ENCODE measurements at places on chromosomes 6 and 20.

DNA sequence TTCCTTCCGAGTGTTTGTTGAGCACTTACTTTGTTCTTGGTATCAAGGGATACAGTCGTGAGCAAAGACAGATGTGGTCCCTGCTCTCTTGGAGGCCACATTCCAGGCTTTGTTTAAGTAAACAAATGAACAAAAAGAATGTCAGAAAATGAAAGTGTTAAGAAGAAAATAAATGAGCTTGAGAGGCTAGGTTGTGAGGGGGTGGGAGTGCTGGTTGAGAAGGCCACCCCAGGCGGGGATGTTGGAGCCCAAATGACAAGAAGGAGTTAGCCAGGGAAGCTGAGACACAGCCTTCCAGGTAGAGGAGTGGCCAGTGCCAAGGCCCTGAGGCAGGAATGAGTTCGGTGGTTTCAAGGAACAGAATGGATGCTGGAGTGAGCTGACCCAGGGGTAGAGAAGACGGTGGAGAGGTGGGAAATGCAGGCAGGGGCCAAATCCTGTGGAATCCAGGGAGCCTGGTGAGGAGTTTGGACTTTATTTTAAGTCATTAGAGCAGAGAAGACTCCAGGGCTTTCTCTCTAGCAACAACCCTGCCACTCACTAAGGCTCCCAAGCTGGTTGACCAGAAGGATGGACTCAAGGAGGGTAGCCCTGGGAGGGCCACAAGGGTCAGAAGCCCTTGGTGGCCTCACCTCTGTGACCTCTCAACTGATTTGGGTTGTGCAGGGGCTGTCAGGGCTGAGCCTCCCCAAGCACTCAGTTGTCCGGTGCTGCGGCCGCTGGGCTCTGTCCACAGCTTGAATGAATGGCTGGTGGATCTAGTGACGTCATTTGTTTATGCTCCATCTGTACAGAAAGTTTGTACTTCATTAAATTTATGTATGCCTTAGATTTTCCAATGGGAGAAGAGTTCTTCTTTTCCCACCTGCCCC lies 66.0 kb upstream of the STX16 start:
- DNase-seq = no peak

DNA sequence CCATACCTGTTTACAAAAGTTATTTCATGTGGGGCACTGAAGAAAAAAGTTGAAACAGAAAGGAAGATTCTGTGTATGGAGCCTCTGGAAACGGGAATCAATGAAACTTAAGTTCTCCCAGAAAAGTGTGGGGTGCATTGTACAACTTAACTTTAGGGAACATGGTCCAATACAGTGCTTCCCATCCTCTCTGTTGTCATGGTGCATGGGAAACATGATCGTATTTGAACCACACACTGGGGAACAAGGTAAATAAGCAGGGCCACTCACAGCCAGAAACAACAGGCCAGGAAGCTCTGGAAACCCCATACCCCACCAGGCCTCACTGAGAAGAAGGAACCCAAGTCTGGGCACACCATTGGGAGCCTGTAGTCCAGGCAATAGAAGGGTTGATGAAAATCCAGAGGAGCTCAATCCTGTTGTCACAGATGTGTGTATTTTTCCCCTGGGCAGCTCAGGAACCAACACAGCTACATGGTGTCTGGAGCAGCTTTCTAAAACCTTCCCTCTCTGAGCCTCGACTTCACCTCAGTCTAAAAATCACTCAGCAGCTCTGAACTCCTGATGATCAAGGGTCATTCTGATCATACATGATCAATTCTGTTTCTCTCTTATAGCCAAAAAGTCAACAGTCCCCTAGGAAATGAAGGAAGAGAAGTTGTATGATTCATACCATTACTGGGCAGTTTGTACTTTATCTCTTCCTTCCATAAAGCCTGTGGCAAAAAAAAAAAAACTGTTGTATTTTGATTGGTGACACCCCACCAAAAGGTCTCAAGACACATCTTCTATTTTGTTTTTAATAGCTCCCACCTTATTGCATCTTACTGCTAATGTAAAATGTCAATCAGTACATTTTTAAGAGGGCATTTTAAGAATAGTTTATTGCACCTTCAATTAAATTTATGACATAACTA lies 198.5 kb upstream of the TAB2 start:
- DNase-seq = no peak

DNA sequence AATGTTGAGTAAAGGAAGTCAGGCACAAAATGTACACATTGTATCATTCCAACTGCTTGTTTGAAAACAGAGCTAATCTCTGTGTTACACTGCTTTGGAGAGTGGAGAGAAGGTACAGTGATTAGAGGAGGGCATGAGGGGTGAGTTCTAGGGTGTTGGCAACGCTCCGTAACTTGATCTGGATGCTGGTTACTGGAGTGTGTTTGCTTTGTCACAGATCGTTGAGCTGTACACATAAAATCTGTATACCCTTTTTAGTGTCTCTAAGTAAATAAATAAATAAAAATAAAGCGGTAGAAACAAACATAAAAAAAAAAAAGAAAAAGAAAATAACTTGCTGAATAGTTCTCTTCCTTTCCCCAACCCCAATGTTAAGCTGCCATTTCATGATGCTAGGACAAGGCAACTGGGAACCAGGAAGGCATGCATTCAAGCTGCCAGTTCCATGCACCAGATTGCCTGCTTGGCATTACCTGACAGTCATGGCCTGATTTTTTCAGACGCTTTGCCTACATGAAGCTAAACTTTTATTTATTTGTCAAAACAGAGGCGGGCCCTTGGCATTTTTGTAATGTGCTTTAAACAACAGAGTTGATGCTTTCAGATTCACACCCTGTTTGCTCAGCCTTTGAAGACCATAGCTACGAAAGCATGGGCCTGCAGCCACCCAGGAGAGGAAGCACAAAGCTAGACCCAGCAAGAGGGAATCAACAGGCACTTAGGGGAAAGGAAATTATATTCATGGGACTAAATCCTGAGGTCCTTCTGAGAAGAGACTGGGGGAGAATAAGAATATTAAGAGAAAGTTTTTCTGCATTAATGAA lies 21.2 kb downstream of the TNFRSF21 start:
- no peak for DNase-seq

GRCh38 chr20:24138196-24138857 lies 149.7 kb upstream of the GGTLC1 start:
- DNase-seq = no peak

DNA sequence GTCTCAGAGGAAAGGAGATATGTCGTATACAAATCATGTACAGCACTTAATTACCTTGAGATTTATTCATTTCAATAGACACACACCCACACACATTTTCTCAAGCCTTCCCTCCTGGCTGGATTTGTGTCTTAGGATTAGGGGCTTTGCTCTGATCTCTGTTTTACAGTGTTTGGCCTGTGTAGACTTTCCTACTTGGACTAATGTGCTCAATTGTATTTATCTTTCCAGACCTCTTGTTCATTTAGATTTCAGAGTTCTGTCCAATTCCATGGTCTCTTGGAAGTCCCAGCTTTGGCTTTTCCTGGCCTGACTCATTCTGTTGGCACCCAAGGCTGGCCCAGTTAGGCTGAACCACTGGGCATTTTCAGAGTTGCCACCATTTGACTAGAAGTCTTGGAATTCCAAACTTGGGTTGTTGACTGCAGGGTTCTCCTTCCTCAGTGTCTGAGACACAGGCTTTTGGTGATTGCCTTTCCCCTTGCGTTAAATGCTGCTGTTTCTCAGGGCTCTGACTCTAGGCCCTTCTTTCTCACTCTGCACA lies 8.9 kb upstream of the RFPL4B start:
- no peak for DNase-seq

- DNase-seq = no peak
Measured at GRCh38 chr6:72617721-72618120, 4.1 kb upstream of the KCNQ5 start.

DNA sequence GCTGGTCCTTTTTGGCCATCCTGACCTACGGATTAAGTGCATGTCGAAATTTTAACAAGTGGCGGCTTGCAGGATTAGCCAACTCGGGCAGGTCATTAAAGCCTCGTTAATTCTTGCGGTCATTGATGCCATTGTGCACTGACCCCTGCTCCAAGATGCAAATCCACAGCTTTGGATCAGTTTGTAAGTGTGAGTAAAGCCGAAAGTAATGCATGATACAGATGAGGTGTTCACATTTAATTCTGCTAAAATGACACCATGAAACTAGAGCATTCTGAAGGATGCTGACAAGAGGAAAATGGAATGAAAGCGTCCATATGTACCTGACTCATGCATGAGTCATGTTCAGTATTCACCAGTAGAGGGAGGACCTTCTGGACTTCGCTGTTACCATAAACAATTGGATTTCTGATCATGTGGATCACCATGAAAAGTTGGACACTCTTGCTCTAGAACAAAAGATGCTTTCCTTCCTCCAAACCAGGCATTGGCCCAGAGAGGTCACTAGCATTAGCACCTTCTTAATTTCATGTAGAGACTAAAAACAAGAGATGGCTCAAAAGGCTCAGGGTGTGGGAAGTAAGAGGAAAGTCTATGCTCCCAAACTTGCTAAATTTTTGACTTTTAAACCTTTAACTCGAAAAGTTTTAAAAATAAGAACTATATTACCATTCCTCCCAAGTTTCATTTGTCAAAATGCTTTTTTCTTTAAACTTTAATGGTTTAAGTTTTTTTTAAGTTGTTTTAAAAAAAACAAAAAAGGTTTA lies 48.0 kb downstream of the MUC22 start:
- no peak for DNase-seq

GRCh38 chr20:24487240-24487639 lies 17.8 kb downstream of the SYNDIG1 start:
- no peak for DNase-seq

DNA sequence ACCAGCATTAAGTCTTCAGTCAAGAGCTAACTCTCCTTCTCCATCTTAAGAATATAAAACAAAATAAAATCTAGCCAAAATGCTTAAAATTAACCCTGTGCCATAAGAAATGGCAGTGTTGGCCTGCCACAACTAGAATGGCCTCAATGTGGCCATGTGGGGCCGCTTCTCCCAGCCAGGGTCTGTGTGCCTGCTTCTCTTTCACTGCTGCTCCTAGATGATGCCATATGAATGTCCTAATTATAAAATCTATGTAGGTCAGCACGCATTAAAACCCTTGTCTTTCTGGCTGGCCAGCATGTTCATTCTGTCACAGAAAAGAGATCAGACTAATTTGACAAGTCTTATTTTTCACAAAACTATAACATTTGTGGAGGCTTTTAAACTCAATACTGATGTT lies 102.6 kb downstream of the C6orf118 start:
- DNase-seq = no peak

DNA sequence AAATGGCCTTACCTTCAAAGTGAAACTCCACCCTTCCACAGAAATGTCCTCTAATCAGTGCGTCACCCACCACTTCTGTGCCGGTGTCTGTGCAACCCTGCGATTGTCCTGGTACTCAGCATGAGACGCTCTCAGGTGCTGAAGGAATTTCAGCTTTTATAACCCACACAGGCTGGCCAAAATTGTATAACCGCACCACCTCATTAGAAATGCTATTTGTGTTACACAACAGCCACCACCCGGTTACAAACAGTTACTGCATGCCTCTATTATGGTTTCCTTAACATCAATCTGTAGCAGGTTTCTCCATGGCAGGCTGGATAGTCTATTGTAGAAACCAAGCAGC lies 51.5 kb downstream of the SLC23A2 start:
- no peak for DNase-seq

DNA sequence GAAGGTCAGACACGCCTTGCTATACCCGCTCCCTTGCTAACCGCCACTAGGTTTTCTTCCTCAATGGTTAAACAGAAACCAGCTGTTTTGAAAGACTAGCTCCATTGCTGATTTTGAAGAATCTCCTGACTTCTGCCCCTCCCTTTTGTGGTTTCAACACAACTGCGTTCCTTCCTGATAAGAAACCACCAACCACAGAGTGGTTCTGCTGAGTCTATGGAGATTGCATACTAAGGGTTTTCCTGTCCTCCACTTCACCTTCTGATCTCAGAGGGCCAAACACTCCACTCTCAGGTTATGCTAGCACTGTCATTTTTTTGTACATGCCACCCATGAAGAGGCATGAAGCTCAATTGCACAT lies 207.9 kb downstream of the MYLK4 start:
- DNase-seq = no peak

DNA sequence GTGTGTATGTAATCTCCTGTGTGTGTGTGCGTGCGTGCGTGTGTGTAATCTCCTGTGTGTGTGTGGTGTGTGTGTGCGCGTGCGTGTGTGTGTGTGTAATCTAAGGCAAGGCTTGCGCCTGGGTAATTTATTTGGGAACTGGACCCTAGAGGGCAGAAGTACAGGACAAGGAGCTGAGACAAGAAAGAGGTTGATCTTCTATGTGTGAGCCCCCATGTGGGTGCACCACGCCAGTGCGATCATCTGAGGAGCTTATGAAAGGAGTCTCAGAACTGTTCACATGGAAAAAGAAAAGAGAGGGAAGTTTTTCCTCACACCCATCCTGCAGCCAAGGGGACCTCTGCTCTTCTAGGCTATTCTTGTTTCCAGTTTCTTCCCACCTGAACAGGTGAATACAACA lies 220.1 kb upstream of the GGTLC1 start:
- DNase-seq = no peak

GRCh38 chr6:3882866-3883265 lies 33.7 kb downstream of the FAM50B start:
- no peak for DNase-seq

DNA sequence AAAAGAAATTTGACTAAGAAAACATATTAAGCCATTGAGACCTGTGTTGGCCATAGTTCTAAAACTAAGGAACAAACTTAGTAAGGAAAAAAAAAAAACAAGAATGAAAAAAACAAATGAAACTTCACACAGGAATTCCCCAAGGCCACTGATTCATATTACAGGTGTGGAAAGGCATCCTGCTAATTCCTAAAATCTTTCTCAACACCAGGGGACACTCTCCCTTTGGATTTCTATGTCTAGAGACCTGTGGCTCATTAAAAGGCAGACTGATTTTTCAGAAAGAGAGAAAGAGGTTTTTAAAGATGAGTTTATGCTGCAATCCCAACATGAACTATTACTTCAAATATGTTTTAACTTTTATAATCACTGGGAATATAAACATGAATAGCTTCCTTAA lies at the start of gene OR12D1:
Gene OR12D1 (plus strand): TSS at position 341 of the 400 bp plus-strand sequence.
- no peak for DNase-seq

- DNase-seq = no peak
Measured at GRCh38 chr6:125899726-125900182, 56.8 kb upstream of the HINT3 start.

DNA sequence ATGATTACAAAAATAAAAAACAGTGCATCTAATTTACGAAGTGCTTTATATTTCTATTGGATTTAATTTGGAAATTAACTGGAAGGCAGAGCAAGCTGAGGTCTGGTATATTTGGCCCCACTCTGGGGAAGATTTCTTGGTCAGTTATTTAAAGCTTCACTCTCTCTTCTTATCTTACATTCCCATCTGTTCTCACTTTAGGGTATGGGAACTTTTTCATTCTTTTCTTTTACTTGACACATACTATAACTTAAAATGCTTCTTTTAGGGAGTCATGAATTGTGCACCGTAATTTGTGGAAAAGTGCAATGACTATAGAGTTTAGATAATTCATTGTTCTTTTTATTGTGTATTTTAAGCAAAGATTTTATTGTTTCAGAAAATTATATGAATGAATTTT lies 170.4 kb downstream of the BCKDHB start:
- no peak for DNase-seq

GRCh38 chr20:51315390-51315789 lies 227.1 kb downstream of the NFATC2 start:
- no peak for DNase-seq
